ENCODE measurements at places on chromosomes 3 and 15. TPM values are rescaled to one million over a fixed set of nuclear protein-coding genes. Genes with fewer than 3 reads are reported as not detected.
A peak's percentile ranks its signal among the peaks of the same experiment; 100 is the strongest.

- H3K4me1 ChIP-seq, result no peaks in the 10 kb centered on the region
- H3K27me3 ChIP-seq, result no peaks in the 10 kb centered on the region
- no peaks in the 10 kb centered on the region for H3K36me3 ChIP-seq
These were observed 531.0 kb upstream of the NR2F2 start for GRCh38 chr15:95799286-95800200.

DNA sequence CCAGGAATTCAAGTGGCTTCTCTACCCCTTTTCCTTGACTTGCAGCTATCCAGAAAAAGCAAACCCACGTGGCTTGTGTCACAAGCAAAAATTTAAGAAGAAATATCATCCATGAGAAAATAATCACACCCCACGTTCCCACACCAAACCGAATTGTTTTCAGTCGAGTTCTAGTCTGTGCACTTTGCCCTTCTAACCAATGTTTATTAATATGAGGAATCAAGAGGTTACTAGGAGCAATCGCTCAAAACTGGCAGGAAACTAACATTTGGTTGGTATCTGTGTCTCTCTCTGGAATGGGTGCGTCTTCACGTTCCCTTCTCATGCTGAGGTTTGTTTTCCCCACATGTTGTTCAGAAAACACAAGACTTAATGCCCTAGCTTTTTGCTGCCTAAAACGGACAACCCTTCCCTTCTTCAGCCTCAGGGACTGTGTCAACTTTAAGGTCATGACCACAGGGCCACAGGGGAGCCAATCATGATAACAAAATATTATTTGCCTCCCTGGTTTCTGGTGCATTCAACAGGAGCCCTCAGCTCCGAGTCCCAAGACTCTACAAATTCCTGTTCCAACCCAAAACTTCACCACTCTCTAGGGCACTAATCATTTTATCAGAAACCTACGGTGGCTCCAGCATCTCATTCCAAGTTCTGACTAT, 41.4 kb upstream of the LMCD1 start:
- no peaks in the 10 kb centered on the region for H3K27me3 ChIP-seq
- no peak overlapping the region for H3K4me3 ChIP-seq
- DNase-seq, result no peak
- no peak overlapping the region for H3K27ac ChIP-seq

GRCh38 chr3:126287171-126287535, 70.1 kb downstream of the KLF15 start:
- H3K36me3 ChIP-seq, result no peaks in the 10 kb centered on the region
- no peaks in the 10 kb centered on the region for H3K4me1 ChIP-seq
- H3K27me3 ChIP-seq, result no peaks in the 10 kb centered on the region
- DNase-seq, result no peak

- no peaks in the 10 kb centered on the region for H3K27me3 ChIP-seq
- H3K27ac ChIP-seq, result no peak overlapping the region
- H3K4me3 ChIP-seq, result no peak overlapping the region
- no peak for DNase-seq
These were observed 27.9 kb upstream of the PRTG start for GRCh38 chr15:55770806-55771205.

DNA sequence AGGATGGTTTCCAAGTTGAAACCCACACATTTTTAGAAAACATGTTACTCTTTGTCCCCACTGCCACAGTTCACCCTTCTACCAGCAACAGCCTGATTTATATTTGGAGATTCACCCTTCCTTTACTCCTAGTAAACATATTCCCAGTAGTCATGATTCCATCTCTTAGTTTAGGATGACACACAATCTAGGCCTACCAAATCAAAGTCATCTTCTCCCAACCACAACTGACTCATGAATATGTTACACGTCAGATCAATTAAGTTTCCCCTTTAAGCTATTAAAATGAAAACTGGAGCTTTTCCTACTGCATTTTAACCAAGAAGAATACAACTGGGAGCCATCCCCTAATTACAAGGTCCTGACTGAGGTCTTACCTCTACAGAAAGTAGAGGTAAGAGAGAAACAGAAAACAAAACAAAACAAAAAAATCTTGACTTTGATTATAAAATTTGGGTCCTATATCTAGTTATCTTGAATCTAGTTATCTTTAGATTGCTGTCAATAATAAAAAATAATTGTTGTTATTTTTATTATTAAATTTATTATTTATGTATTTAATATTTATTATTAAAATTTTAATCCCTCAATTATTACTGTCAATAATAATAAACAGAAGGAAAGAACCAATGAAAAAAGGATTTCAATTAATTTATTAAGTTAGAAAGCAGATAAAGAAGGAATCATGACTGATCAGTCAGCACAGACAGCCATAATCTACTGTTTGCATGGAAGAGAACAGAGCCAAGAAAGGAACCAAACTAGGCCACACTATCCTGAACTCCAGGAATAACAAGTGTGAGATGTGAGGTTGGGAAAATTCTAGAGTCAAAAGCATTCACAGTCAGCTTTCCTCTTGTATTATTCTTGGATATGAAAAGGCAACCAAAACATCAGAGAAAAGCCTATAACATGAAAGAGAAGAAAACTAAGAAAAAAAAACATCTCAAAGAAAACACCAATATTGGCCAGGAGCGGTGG, 12.5 kb downstream of the DPH6 start:
- no peak overlapping the region for H3K27ac ChIP-seq
- H3K4me3 ChIP-seq, result no peak overlapping the region
- no peaks in the 10 kb centered on the region for H3K4me1 ChIP-seq
- H3K36me3 ChIP-seq, result no peaks in the 10 kb centered on the region
- no peaks in the 10 kb centered on the region for H3K27me3 ChIP-seq

GRCh38 chr3:192920411-192920810, 2.8 kb upstream of the MB21D2 start:
- no peaks in the 10 kb centered on the region for H3K27me3 ChIP-seq
- H3K36me3 ChIP-seq, result no peaks in the 10 kb centered on the region
- no peak overlapping the region for H3K4me3 ChIP-seq

- no peak for DNase-seq
- no peaks in the 10 kb centered on the region for H3K36me3 ChIP-seq
- H3K27me3 ChIP-seq, result no peaks in the 10 kb centered on the region
- no peaks in the 10 kb centered on the region for H3K4me1 ChIP-seq
These were observed 128.6 kb downstream of the DCLK3 start for GRCh38 chr3:36635731-36636130.

DNA sequence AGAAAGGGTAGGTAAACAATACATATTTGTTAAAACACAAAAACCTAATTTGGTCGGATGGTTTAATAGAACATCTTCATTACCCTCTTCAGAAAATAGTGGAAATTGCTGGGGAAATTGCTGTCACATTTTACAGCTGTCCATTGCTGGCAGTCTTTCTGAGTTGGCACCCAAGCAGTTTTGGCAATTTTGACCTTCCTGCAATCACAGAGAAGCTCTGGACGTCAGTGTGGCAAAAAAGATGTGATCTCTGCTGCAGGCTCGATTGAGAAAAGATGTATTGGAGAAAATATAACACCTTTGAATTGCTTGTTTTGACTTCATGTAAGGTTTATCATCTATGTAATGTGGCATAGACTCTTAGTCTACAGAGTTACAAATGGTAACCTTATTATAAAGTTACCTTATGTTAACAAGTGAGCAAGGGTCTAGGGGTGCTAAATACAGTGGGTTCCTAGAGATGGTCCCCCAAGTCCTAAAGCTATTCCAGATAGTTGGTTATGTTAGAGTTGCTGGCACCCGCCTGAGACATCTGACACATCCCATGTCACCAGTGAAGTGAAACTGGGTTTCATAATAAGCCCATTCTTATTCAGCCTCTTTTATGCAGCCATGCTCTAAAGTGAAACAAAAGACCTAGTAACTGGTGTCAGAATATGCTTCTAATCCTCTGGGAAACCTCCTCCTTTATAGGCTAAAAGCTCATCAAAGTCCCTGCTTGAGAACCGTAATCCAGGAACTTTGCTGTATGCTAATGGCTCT, 14.0 kb downstream of the UBE2E1 start:
- H3K4me1 ChIP-seq, result no peaks in the 10 kb centered on the region
- H3K4me3 ChIP-seq, result no peak overlapping the region
- no peaks in the 10 kb centered on the region for H3K27me3 ChIP-seq
- H3K27ac ChIP-seq, result no peak overlapping the region
- H3K36me3 ChIP-seq, result no peaks in the 10 kb centered on the region

- H3K27ac ChIP-seq, result peak overlapping the region; percentile 75
- peak; percentile 51 for DNase-seq
- no peak overlapping the region for H3K4me3 ChIP-seq
- no peaks in the 10 kb centered on the region for H3K36me3 ChIP-seq
- H3K4me1 ChIP-seq, result peaks cover under 1% of the 10 kb centered on the region
These were observed 160.7 kb upstream of the MCTP2 start for GRCh38 chr15:94070356-94071295.

DNA sequence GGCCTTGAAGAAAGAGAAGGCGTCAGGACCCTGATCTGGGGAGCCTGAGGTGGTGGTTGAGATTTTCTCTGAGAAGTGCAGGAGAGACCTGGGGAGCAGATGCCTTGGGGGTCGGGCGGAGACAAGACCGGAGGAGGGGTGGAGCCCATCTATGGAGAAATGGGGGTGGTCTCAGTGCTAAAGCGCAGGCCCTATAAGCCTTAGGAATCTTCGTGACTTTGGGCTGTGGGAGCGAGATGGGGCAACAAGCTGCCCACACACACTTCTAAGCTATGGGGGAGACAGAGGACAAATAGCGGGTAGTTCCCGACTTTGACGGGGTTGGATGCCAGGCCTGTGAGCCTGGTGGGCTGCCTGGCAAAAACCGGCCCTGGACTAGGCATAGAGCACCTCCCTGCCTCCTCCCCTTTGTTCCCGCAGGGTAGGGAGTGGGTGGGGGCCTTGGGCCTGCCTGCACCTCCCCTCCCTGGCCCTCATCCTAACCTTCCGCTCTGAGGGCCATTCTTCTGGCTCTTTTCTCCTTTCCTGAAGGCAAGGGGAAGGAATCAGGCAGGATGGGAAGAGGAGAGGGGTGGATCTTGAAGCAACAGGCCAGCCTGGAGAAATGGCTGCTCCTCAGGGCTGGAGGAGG, 880 bp downstream of the NISCH start:
- H3K27me3 ChIP-seq, result no peaks in the 10 kb centered on the region
- peak overlapping the region; percentile 90 for H3K27ac ChIP-seq
- H3K4me1 ChIP-seq, result peaks cover 7% of the 10 kb centered on the region
- no peaks in the 10 kb centered on the region for H3K36me3 ChIP-seq
- DNase-seq, result no peak

GRCh38 chr15:36499412-36500389, 79.7 kb upstream of the CDIN1 start:
- no peak for DNase-seq
- no peaks in the 10 kb centered on the region for H3K27me3 ChIP-seq
- H3K36me3 ChIP-seq, result no peaks in the 10 kb centered on the region
- no peak overlapping the region for H3K4me3 ChIP-seq
- peaks cover 3% of the 10 kb centered on the region for H3K4me1 ChIP-seq
- peak overlapping the region; percentile 6 for H3K27ac ChIP-seq

- H3K27me3 ChIP-seq, result peaks cover 57% of the 10 kb centered on the region
- no peak for DNase-seq
- H3K27ac ChIP-seq, result no peak overlapping the region
These were observed 451 bp downstream of the ONECUT1 start for GRCh38 chr15:52789601-52790168.

DNA sequence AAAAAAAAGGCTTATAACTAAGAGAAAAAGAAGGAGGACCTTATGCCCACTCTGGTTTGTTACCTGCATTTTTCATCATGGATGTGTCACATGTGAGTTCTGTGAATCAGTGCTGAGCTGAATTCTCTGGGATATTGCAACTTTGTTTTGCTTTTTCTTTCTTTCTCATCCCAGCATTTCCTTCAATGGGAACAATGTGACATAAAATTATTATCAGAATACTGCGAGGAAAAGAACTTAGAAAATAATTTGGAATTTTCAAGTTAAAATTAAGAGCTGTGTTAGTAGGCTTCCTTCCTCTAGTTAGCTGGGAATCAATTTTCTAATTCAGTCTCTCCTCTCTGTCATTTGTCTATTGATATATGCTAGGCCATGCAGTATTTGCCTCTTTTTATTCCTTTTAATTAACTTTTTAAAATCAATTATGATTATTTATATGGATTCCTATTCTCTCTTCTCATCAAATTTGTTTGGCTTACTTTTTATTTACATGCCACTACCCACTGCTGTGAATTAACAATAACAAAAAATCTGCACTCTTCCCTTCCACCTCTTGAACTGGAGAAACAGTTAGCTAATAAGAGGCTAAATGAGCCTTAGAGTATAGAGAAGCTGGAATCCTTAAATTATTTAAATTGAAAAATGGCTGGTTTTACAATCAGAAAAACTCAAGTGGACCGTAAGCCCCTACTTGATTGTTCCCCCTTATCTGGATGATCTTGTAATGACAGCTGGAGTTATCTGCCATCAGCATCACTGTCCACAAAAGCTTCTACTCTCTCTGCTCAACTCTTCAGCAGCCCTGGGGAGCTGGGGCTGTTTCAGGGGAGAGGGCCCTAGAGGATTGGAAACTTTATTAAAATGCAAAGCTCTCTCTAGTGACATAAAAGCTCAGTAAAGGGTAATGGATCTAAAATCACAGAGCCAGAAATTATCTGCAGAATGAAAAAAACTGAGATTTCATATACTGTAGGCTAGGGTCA, 95.3 kb upstream of the SOX2 start:
- DNase-seq, result no peak
- H3K4me1 ChIP-seq, result no peaks in the 10 kb centered on the region
- no peak overlapping the region for H3K27ac ChIP-seq
- no peaks in the 10 kb centered on the region for H3K36me3 ChIP-seq
- no peaks in the 10 kb centered on the region for H3K27me3 ChIP-seq

DNA sequence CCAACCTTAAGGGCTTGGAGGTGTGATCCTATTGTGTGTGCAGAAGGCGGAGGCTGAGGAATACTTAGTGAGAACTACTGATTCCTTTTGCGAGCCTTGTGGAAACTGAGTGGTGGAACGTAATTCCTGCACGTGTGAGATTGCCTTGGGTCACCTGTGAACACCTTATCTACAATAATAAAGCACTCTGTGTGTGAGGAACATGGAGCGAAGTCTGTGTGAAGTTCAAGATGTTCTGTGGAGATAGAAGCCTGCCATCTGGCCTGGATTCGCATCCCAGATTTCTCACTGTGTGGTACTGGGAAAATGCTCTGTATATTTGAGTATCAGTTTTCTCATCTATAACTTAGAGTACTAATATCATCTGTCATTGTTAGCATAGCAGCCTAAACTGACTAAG, 179.5 kb upstream of the PDZRN3 start:
- DNase-seq, result no peak
- no peaks in the 10 kb centered on the region for H3K27me3 ChIP-seq
- H3K4me3 ChIP-seq, result no peak overlapping the region

- H3K4me3 ChIP-seq, result no peak overlapping the region
- no peaks in the 10 kb centered on the region for H3K36me3 ChIP-seq
These were observed 28.1 kb upstream of the CORO2B start for GRCh38 chr15:68550498-68551295.

DNA sequence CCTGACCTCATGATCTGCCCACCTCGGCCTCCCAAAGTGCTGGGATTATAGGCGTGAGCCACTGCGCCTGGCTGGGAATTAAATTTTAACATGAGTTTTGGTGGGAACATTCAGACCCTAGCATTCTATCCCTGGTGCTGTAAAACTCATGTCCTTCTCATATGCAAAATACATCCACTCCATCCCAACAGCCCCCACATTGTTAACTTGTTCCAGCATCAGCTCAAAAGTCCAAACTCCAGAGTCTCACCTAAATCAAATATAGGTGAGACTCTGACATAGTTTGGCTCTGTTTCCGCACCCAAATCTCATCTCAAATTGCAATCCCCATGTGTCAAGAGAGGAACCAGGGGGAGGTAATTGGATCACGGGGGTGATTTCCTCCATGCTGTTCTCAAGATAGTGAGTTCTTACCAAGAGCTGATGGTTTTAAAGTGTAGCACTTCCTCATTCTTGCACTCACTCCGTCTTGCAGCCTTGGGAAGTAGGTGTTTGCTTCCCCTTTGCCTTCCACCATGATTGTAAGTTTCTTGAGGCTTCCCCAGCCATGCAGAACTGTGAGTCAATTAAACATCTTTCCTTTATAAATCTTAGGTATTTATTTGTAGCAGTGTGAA, 96.2 kb upstream of the PLCL2 start:
- no peak for DNase-seq
- no peaks in the 10 kb centered on the region for H3K36me3 ChIP-seq
- H3K27me3 ChIP-seq, result no peaks in the 10 kb centered on the region

BNC1 gene
- 0.49 TPM for total RNA-seq

SCAANT1 gene
- not detected for total RNA-seq

RHCG gene
- total RNA-seq, result 0.58 TPM
